ENCODE measurements at places on chromosomes 2 and 18.

- DNase-seq = no peak
Measured at GRCh38 chr2:74439803-74440377, 1.8 kb downstream of the RTKN start.

GRCh38 chr2:236818281-236819045 lies 248.8 kb downstream of the ACKR3 start:
- DNase-seq = no peak

DNA sequence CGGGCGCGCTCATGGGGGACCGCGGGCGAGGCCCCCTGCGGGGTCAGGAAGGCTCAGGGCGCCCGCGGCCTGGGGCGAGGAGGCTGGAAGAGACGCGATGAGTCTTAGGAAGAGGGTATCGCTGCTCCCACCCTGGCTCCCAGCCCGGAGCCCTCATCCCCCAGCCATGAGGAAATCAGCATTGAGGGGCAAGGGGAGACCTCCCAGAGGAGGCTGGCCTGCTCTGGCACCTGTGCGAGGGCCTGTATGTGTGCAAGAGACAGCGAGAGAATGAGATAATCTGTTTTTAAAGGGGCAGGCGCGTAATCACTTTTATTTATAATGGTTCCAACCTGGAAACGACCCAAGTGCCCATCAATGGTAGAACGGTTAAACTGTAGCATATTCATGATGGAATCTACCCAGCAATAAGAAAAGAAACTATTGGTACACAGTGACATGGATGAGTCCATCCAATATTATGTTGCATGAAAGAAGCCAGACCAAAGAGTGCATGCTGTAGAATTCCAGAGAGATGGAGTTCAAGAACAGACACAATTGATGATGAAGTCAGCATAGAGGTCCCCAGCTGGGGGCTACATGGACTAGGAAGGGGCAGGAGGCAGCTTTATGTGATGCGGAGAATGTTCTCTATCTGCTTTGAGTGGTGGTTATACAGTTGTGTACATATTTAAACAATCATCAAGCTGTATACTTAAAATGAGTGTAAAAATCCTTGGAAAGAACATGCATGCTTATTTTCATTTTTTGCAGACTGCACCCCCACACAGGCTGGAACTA lies 14.4 kb downstream of the FBXO41 start:
- DNase-seq = no peak

- DNase-seq = no peak
Measured at GRCh38 chr2:136051001-136051724, 65.7 kb upstream of the DARS1 start.

DNA sequence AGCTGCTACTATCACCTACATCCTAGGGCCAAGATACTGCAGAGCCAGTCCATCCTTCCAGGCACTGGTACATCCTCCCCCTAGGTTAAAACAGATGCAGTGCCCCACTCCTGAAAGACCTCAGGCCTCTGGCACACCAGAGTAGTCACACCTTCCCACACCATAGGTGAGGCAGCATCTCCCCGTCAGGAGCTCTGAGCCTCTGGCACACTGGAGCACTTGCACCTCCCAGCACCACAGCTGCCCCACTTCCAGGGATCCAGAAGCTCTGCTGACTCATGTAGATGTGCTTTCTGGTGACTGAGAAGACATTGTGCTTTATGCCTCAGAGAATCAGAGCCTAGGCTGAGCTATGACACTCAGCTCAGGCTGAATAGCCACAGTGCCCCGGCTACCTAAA lies 138.4 kb upstream of the COL3A1 start:
- DNase-seq = no peak

DNA sequence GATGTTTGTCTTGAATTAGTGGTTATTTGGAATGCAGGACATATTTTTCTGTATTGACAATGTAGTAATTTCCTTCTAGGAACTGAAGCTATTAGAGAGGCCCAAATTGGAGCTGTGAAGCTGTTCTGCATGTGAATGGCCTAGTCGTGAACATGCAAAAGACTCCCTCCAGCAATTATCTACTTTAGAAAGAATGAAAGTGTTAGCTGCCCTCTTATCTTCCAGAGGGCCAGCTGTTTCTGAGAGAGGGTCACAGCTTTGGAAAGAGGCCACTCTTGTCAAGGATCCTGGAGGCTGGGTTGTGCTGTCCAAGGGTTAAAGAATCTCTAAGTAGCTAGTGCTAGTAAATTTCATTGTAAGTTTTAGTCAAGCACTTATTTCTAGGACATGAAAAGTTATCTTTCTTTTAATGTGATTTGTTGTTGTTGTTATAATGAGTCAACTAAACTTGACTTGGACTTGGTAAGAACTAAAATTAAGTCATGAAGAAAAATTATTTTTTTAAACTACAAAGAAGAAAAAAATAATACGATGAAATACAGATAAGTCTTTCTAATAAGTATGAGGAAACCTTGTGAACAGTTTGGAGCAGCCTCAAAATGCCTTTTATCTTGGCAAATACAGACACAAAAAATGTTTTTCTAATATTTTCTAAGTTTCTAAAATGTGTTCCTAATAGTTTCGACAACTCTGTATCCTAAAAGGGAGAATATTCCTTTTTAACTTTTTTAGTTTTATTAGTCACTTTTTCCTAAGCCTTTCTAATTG lies 36.8 kb downstream of the DPP4 start:
- no peak for DNase-seq

DNA sequence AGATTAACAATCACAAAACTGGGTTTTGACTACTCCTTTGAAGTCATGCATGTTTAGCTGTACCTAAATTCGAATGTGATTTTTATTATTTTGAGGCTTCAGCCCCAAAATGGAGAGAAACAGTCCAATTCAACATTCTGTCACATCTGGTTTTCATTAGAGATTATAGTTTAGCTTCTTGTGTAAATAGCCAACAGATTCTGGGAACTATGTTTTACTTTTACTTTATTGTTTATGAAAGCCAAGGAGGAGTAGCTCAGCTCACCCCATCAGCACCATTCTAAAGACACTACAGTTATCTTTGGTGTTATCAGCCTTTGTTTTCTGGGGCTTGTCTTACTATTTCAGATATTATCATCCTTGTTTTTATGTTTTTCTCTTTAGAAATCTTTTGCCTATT lies 465.0 kb upstream of the CWC22 start:
- DNase-seq = peak; percentile 33

DNA sequence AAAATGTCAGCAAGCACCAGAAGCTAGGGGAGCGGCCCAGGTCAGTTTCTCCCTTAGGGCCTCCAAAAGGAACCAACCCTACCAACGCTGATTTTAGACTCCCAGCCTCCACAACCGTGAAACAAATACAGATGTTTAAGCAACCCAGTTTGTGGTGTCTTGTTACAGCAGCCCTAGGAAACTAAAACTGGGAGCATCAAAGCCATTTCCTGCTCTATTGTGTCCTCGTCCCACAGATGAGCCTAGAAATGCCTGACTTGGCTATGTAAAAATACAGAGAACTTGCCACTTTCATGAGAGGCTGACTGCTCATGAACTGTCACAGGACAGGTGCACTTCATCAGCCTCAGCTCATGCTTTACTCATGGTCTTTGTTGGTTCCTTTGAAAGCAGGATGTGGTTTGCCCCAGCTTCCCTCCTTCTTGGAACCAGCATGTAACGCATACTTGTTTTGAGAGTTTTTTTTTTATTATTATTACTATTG lies 97.6 kb upstream of the SLC39A10 start:
- DNase-seq = peak; percentile 77

GRCh38 chr2:85132397-85132796 lies 795 bp upstream of the TCF7L1 start:
- no peak for DNase-seq

DNA sequence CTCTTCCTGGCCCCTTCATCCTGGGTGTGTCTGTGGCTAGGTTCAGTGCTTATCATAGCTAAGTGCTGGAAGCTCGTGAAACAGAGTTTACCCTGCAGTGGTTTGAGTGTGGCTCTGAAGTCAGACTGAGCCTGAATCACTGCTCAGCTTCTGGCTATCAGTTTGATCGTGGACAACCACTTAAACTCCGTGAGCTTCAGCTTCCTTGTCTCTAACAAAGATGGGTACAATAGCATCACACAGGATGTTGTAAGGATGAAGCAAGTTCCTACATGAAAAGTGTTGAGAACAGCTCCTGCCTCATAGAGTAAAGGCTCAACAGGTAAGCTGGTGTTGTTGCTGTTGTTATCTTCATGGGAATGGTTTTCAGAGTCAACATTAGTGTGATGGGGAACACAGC lies 210.3 kb downstream of the CLIP4 start:
- DNase-seq = no peak

DNA sequence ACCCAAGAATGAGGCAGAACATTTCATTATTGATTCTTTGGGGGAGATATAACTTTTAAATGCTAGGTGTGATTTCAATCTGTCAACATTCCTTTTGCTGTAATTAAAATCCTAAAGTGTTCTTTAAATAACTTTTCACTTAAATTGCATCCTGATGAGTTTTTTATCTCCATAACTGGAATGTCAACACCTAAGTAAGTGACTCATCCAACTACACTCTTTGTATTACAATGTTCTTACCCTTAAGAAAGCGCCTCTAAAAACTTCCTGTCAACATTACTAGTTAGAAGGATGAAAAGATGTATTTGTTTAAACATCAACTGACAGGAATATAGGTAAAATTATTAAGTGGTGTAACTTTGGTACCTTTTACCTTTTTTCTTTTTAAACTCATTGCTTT lies 1657.0 kb downstream of the LRP1B start:
- DNase-seq = no peak

DNA sequence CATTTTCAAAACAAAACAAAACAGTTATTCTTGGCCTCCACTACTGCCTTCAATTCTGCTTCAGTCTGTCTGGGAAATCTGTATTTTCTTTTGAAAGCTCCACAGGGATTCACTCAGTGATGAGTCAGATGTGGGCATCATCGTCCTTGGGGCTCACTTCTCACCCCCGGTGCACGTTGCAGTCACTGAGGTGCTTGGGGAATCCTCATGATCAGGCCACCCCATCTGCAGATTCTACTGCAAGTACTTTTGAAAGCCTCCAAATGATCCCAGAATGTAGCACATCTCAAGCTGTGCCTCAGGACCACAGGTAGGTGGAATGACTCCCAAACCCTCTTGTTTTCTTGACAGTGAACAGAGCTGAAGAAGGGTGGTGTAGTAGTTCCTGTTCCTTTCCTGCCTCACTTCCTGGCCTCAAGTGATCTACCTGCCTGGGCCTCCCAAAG lies 34.3 kb downstream of the LPIN2 start:
- no peak for DNase-seq

- no peak for DNase-seq
Measured at GRCh38 chr2:132268977-132269523, 107.3 kb upstream of the ANKRD30BL start.

All from fibroblast of skin of left biceps (primary cell).